ENCODE measurements at places on chromosomes 3 and 15.

- no peak for DNase-seq
Measured at GRCh38 chr3:100257586-100257985, 3.2 kb upstream of the TBC1D23 start.

DNA sequence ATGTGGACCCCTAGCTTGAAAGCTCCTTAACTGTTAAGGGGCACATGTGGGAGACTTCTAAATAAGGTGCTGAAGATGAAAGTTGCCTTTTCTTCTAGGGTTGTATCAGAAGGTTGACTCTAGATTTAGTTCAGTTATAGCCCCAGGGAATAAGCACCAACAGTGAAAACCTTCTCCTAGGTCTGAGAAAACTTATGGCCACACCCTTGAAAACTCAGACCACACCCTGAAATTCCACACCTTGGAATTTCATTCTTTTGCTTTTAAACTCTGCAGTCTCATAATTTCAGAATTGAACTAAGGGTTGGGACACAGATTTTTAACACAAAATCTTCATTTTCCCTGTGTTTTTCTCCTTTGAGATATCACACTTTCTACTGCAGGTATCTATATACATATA lies 355.8 kb upstream of the IL12A start:
- no peak for DNase-seq

DNA sequence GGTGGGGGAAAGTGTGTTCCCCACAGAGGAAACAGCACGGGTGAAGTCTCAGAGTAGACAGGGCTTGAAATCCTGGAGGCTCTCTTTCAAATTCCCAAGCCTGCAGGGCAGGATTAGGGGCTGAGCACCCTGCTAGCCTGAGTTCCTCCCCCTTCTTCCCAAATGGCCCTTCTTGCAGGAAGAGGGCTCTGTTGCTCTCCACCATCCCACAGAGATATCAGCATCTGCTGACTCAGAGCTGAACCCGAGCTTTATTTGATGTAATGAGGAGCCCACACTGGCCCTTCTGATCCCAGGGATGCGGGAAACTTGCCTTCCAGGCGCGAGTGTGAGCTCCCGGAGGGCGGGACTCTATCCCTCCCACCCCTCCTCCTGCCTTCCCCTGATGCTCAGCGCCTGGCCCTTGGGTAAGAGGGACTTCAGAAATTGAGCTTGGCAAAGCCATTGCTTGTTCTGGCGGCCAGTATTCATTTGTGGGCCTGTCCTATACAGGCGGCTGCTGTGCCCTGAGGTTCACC lies 1.4 kb upstream of the STRA6 start:
- DNase-seq, result peak; percentile 29

- no peak for DNase-seq
Measured at GRCh38 chr3:127151992-127152650, 40.8 kb upstream of the PRR23E start.

- no peak for DNase-seq
Measured at GRCh38 chr3:124582621-124583395, 147.4 kb upstream of the UMPS start.

DNA sequence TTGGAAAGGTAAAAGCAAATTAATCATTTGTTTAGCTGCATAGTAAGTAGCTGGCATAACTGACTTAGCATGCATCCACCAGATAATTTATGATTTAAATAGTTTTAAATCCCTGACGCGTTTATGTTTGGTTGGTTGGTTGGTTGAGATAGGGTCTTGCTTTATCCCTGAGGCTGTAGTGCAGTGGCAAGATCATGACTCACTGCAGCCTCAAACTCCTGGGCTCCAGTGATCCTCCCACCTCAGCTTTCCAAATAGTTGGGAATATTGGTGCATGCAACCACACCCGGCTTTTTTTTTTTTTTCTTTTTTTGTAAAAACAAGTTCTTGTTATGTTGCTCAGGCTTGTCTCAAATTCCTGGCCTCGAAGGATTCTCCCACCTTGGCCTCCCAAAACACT lies 263.4 kb downstream of the MCTP2 start:
- DNase-seq, result no peak

DNA sequence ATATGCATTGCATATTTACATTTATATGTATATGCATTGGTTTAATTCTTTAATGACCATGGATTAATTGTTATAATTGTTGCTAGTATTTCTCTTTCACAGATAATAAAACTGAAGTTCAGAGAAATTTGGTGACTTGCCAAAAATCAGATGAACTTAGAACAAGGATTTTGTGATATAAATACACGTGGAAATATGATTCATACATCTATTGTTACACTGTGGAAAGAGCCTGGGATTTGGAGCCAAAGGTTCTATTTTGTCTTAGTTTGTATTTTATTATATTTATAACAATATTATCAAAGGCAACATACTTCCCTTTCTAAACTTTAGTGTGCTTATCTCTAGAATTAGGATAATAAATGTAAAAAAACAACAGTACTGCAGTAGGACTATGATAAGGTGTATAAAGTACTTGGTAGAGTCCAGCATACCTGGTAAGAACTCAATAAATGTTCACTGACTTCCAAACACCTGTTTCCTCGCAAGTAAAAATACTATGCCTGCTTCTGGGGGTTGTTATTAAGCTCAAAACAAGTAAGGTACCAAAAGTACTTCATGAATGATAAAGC lies 342.9 kb downstream of the THSD4 start:
- DNase-seq, result no peak

- no peak for DNase-seq
Measured at GRCh38 chr3:138949002-138949418, 2.0 kb downstream of the FOXL2NB start.

GRCh38 chr15:69777356-69777755 lies 320.4 kb downstream of the TLE3 start:
- DNase-seq, result no peak

DNA sequence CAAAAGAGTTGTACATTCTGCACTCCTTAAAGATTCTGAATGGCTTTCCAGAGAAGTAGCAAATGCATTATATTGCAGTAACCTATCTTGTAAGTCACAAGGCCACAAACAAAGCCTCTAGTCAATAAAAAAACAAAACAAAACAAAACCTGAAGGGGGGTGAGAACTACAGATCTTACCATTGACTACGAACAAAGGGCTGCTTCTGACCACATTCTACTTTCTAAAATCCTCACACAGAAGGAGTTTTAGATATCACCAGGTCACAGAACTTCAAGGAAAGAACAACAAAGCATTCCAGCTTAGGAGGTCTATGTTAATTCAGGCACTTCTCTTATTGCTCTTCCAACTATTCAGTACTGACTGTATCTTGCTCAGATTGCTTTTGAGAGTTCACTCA lies 343.0 kb downstream of the ZBTB20 start:
- no peak for DNase-seq

DNA sequence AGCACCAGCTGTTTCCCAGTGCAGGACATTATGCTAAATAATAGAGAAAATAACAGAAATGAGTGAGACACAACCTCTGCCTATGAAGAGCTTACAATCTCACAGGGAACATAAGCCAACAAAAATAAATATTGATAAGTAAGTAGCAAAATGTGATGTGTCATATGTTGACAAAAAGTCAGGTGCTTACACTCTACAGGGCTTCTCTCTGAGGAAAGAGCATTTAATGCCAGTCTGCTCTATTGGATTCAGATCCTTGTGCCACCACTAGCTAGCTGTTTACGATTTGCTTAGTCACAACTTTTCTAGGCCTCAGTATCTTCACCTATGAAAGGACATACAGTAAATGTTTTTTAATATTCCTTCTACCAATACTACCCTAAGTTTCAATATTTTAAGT lies 500.9 kb upstream of the NAALADL2 start:
- DNase-seq, result no peak

- DNase-seq, result no peak
Measured at GRCh38 chr3:129230311-129231019, 18.9 kb upstream of the COPG1 start.

DNA sequence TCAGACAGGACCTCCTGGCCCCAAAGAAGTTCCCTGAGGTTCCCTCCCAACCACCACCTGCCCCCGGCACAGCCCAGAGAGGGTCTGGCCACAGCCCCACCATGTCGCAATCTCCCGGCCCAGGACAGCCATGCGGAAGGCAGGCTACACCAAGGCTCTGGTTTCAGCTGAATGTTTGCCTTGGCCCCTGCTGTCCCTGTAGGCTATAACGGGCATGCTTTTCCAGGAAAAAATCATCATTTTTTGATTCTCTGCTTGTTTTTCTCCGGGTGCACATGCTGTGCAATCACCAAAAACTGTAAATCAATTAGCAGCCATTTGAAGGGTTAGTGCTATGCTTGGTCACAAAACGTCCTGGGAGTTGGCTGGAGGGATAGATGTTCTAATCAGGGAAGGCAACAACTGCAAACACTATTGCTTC lies 142.7 kb upstream of the IGF1R start:
- DNase-seq, result no peak

- DNase-seq, result no peak
Measured at GRCh38 chr3:171193693-171194092, 167.2 kb upstream of the SLC2A2 start.

- peak; percentile 38 for DNase-seq
Measured at GRCh38 chr3:146503461-146504202, 34.3 kb upstream of the PLSCR2 start.

- DNase-seq, result no peak
Measured at GRCh38 chr3:195911946-195912270, 3.6 kb upstream of the TNK2 start.

DNA sequence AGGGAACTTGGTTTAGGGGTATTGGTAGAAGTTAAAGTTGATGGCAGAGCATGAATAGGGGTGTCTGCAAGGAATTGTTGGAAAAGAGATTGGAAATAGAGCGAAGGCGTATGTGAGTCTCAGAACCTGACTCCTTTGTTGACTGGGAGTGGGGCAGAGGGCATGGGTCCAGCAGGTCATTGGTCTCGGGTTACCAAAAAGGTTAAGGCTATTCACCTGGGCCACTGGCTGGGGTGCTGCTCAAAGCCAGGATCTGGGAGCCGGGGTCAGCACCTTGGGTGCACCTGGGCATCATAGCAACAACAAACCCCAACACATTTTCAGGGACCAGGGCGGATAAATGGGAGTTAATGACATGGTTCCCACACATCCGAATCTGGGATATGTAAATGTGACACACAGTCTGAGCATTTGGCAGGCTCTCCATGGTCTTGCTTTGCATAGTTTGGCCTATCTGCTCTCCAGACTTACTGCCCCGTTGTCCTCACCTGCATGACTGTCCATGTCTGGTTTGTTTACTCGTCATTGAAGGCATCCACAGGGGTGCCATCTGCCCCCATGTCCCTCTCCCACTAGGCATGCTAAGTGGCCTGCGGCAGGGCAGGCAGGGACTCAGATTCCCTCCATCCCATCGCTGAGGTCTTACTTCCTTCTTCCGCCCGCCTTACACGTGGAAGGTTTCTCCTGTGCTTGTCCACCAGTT lies 10.1 kb downstream of the KLF13 start:
- no peak for DNase-seq

DNA sequence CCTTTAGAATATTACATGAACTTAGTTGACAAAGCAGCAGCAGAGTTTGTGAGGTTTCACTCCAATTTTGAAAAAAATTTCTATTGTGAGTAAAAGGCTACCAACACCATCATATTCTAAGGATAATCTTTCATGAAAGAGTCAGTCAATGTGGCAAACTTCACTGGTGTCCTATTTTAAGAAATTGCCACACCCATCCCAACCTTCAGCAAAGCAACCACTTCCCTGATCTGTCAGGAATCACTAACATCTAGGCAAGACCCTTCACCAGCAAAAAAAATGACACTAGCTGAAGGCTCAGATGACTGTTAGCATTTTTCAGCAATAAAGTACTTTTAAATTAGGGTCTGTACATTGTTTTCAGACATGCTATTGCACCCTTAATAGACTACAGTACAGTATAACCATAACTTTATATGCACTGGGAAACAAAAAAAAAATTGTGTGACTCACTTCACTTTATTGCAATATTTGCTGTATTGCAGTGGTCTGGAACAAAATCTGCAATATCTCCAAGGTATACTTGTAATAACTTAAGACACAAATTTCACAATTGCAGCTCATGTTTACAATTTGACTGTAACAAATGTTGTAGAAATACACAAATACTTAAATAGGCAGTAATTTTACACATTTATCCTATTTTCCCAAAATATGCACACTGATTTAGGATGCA lies 38.9 kb upstream of the ALCAM start:
- no peak for DNase-seq

DNA sequence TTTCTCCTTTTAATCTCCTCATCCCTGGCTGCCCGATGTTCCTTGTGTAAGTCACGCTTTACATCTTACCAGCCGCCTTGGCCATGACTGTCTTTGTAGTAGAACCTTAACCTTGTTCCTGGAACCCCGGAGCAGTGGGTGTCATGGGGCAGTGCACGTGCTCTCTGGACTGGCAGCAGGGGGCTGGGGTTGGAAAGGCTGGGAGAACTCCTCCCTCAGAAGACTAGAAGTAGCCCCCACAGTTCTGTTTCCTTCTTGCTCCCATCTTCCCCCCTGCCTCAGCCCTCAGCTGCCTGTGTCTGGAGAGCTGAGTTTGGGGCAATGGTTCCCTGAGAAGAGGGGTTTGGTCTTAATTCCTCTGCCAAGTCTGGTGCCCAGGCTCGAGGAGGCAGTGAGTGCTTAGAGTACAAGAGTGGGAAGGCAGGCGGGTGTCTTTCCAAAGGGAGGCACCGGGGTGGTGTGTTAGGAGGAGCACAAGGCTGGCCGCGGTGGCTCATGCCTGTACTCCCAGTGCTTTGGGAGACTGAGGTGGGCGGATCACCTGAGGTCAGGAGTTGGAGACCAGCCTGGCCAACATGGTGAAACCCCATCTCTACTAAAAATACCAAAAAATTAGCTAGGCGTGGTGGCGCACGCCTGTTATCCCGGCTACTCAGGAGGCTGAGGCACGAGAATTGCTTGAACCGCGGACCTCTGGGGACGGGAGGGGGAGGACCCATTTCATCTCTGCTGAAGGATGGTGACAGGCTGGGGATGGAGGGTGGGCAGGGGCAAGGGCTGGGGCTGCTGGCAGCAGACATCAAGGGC lies 100.4 kb downstream of the VGLL4 start:
- DNase-seq, result no peak

DNA sequence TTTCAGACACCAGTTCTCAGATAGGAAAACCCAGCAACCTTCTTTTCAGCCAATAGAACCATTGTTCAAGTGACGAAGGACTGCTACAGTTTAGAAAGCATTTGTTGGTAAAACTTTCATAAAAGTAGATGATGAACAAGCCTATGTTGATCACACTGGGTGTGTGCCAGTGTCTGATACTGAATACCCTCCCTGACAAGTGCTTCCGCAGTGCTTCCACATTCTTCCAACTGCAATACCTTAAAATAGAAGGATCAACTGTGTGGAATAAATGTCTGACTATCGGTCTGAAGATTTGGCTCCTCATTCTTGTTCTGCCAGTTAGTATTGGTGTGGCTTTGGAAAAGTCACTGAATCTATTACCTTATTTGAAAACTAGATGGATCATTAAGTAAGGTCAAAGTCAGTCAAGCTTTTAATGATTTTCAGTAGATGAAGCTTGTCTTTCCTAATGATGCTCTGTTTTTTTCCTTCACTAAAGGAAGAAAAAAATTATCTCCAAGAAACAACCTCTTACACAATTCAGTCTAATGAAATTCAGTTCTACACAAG lies 479.4 kb upstream of the CBLB start:
- no peak for DNase-seq

Data from NCI-H2081 (cell line).